GM12892 (cell line): ENCODE measurements at places on chromosomes 16 and 17.

GRCh38 chr17:78746263-78746948, 35.7 kb downstream of the CYTH1 start:
- DNase-seq = no peak

DNA sequence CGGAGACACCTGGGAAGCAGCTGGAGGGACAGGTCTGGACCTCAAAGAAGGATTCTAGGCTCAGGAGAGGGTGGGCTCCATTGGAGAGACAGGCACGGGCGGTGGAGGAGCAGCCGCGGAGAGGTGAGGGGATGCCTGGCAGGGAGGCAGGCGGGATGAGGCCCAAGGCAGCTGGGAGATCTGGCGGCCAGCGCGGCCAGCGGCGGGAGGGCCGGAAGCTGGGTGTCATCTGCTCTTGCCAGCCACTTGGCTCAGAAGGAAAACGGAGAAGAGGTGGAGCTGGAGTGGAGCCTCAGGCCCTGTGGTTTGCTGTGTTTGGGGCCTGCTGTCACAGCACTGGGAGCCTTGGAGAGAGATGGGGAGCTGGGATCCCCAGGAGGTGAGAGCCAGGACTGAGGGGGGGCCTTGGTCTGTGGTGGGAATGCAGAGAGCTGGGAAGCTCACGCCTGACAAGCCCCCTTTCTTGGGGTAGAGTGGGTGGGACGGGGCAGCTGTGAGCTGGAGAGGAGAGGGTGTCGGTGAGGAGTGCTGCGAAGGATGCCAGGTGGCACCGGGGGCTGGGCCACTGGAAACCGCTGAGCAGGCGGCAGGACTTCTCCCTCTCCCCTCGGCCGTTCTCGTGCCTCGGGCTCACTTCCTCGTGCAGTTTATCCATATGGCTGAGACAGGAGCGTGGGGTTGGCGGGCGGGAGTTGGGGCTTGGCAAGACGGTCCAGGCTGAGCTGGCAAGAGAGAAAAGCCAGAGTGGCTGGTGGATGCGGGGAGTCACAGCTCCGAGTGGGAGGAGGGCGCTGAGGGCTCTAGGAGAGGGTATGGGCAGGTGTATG, 8.0 kb downstream of the TBC1D24 start:
- no peak for DNase-seq

DNA sequence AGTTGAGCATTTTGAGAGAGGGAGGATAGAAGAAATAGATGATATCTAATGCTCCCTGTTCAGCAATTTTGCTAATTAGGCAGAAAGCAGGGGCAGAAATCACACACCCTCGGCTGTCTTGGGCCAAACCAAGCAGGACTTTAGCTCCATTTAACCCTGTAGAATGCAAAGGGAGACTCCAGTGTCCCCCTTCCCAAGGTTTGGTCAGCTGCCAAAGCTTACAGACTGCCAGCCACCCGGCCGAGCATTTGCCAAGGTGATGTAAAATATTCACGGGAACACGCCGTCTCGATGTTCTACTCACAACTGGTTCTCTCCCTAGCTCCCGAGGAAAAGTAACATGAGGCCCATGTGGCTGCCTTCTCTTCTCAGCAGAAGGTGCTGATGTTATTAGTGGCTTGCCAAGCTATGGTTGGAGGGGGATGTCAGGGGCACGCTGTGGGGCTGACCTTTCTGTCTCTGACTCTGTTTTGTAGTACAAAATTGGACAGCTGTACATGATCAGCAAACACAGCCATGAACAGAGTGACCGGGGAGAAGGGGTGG, 155.3 kb downstream of the PITPNC1 start:
- no peak for DNase-seq

DNA sequence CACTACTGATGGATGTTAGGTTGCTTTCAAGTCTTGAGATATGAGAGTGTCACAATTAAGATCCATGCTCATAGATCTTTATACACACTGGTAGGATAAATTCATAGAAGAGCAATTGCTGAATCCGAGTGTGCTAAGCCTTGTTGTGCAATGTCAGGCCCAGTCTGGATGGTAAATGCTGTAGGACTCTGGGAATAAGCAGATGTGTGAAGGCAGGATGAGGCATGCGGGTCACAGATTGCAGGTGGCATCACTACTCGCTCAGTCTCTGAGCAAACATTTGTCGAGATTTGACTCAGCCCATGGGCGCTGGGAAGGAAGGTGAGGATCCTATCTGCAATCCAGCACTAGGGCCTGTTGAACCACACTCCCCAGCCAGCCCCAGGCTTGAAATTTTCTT, 40.7 kb downstream of the TMEM186 start:
- no peak for DNase-seq

DNA sequence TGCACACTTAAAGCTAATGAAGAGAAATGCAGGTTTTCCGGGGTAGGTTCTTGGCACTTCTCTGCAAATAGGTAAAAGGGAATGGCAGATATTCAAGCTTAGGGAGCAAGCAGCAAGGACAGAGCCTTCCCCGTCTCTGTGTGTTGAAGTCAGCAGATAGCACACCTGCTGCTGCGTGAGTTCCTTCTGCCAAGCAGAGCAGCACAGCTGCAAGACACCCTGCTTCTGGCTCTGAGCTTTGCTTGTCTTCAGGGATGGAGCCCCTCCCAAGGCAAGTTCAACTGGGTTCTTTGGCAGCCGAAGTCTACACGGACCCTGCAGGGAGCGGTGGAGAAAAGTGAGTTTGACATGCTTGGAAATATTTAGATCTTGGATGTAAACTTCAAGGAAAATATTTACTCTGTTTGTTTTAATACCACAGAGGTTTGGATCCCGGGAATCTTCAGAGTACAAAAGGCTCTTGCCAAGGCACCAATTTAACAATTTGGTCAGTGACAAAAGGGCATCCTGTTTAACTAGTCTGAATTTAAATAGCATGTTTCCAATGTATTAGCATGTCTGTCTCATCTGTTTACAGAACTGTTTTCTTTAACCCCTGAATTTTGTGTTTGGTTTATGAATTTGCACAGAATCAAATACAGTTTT, 113.4 kb upstream of the KCNJ16 start:
- DNase-seq = no peak

GRCh38 chr17:72575542-72576233, 454.9 kb downstream of the SOX9 start:
- no peak for DNase-seq

- DNase-seq = no peak
These were observed 44.1 kb downstream of the PCTP start for GRCh38 chr17:55794725-55795482.

DNA sequence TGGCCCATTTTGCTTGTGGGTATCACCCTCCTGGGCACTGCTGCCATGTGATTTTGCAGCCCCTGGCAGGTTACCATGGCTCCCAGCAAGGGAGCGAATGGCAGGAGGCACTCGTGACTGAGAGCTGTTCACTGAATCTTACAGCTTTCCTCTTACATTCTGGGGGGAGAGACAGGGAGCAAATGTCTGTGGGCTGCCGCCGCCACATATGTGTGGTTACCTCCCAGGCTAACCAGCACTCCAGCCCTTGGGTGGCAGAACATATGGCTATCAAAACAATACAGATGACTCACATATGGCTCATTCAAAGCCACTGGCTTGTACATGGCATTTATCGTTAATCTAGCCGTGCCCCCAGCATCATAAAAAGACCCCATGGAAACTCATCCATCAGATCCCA, 19.8 kb downstream of the GTF3C1 start:
- DNase-seq = no peak

DNA sequence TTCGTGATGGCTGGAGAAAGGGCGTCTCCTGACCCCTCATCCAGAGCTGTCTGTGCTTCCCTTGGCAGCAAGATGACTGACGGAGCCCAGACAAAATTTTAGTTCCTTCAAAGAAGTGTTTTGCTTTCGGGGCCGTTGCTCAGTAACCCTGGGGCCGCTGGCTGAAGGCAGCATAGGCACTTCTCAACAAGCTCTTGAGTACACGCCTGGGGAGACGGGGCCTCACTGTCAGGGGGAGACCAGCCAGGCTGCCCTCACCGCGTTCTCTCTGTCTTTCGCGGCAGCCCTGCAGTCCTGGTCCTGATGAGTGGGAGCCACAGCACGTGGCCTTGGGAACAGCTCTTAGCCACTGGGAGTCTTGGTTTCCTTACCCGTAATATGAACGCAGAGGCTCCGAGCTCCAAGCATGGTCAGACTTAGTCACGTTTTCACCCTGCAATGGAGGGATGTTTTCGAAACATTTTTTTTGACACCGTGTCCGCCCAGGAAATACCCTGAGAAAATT, 86.0 kb downstream of the IRF8 start:
- DNase-seq = no peak

DNA sequence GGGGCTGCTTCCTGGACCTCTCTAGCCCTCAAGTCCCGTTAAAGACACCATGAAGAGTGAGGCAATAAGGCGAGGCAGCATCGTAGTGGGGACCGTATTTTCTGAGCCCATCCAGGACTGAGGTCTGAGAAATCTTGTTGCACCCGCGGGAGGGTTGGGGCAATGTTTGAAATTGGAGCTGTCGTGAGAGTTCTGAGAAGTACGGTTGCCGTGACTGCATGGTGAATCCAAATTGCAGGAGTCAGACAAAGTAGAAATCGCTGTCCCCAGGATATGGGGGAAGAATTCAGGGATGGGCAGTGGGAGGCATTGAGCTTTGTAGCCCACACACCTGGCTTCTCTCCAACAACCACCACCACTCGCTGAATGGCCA, 42.0 kb upstream of the RPL38 start:
- DNase-seq = no peak
